ELR (cell line): ENCODE measurements at places on chromosomes 3 and 15.

GRCh38 chr3:149621218-149622005 lies 36.4 kb downstream of the WWTR1 start:
- DNase-seq: peak; percentile 93

GRCh38 chr15:70589221-70589620 lies 174.1 kb downstream of the UACA start:
- DNase-seq: peak; percentile 44

- peak; percentile 17 for DNase-seq
Observed at GRCh38 chr3:153210660-153211059, 48.6 kb downstream of the RAP2B start.

DNA sequence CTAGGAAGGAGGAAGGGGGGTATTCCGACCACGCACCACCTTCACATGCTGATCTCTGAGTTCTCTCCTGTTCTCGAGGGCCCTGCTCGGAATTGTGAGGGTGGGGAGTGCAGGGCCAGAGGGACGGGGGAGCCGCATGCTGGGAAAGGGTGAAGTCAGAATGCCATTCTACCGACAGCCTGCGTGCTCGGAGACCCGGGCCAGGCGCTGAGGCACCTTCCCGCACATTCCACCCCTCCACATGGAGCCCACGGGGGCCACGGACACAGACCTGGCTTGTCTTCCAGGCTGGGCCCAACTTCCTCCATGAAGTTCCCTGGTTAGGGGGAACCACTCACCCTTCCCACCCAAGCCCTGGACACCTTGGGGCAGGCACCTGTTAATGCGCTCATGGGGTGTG lies 28.7 kb upstream of the PIGZ start:
- DNase-seq: no peak

DNA sequence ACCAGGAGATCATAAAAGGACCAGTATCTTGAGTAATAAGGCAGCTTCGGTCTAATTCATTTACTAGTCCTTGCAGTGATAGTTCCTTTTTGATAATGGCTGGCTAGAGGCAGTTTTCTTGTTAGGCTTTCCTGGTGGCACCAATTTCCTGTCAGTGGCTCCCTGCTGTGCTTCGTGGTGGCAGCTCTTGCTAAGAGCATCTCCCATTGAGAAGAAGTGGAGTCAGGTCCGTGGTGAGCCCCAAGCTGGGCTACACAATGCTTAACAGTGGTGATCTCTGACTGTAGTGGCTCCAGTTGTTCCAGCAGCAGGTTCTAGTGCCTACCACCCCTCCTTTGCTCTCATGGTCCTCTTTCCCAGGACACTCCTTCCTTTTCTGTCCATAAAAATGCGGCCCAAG lies 111.2 kb downstream of the RAP2B start:
- no peak for DNase-seq
